ENCODE measurements at places on chromosomes 13 and 19.

- DNase-seq = no peak
Measured at GRCh38 chr13:109904218-109904617, 117.8 kb upstream of the IRS2 start.

- no peak for DNase-seq
Measured at GRCh38 chr13:46173656-46174055, 8.3 kb downstream of the LCP1 start.

GRCh38 chr13:41212881-41213280 is 18.5 kb upstream of the KBTBD7 start:
- DNase-seq = no peak

DNA sequence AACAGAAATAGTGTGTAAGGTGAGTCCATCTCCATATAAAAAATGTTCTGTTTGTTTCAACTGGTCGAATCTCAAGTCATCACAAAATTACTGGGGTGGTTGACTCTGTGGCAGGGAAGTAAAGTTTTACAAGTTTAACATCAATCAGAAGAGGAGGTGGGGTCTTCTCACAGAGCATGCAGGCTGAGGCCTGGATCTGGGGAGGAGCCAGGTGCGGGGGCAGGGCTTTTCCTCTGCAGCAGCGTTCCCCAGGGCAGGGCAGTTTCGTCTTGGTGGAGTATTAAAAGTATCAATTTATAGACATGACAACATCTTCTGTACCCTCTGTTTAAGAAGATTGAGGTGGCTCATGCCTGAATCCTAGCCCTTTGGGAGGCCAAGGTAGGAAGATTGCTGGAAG is 68.8 kb downstream of the SLC7A9 start:
- no peak for DNase-seq

GRCh38 chr13:50230662-50230978 is 215.4 kb downstream of the KCNRG start:
- no peak for DNase-seq

- no peak for DNase-seq
Measured at GRCh38 chr13:41222259-41222852, 28.0 kb upstream of the KBTBD7 start.

GRCh38 chr13:109707742-109708617 is 78.4 kb downstream of the IRS2 start:
- no peak for DNase-seq

DNA sequence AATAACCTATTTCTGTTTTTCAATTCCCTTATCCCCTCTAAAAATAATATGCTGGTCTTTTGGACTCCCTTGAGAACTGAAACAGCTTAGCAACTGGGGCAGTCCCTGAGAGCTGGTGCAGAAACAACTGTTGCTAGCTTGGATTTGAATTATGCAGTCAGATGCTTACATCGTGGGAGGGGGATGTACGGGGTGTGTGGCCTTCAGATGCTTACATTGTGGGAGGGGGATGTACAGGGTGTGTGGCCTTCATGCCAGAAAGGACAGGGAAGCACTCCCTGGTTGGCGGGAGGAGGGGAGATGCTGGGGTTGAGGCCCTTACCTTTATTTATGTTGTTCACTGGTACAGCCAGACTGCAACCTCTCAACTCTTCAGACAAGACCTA is 25.6 kb downstream of the LRCH1 start:
- DNase-seq = no peak
